Non-pigmented ciliary epithelial cell (primary cell): ENCODE measurements at places on chromosomes 4 and X.

GRCh38 chr4:65391382-65391781 is 278.9 kb downstream of the EPHA5 start:
- no peak for DNase-seq

- no peak for DNase-seq
These were observed 2054.9 kb downstream of the PCDH7 start for GRCh38 chr4:32775049-32775448.

GRCh38 chr4:55369968-55370367 is 23.9 kb downstream of the SRD5A3 start:
- DNase-seq, result no peak

GRCh38 chrX:154486396-154487207 is at the start of gene UBL4A:
Gene UBL4A, minus strand, starts transcription at chrX:154486615. Its CDS starts 31 bp downstream, at chrX:154486584.
- DNase-seq, result no peak

GRCh38 chr4:159229164-159229563 is 126.3 kb downstream of the RAPGEF2 start:
- peak; percentile 90 for DNase-seq

DNA sequence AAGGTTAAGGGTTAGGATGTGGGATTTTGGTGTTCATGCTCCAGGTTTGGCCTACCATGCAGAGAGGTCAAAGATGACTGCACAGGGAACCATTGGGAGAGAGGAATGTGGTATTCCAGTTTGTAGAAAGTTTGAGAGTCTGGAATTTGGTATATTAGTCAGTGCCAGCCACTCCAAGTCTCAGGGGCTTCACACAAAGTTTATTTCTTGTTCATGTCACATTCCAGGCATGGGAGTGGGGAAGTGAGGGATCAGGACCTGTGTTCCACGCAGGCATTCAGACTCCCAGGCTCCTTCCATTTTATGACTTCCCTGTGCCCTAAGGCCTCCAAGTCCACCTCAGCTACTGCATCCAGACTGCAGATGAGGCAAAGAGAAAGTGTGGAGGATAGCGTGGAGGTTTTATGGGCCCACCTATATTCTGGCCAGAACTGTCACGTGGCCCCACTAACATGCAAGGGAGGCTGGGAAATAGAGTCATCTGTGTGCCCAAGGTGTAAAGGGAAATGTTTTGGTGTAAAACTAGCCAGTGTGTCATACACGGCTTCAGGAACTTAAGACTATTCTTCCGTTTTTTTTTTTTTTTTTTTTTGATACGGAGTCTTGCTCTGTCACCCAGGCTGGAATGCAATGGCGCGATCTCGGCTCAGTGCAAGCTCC is 140.6 kb upstream of the SCML1 start:
- DNase-seq, result no peak

DNA sequence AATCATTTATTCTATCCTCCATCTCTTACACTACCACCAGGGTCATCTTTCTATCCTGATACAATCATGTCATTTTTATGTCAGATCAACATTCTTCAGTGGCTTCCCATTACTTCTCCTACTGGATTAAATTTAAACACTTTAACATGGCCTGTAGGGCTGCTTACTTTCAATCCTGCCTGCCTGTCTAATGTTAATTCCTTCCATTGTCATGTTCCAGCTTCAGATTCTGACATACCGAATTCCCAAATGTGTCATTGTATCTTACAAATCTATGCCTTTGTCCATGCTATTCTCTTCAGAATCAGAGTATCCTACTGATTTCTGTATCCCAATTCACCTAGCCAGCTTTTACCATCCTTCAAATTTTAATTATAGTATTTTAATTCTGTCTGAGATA is 49.9 kb upstream of the FHDC1 start:
- DNase-seq, result no peak

GRCh38 chr4:81427344-81427821 is 44.3 kb downstream of the RASGEF1B start:
- DNase-seq, result no peak

- DNase-seq, result no peak
These were observed 866 bp upstream of the EMD start for GRCh38 chrX:154378059-154378798.

GRCh38 chr4:169110633-169111032 is 100.6 kb upstream of the CBR4 start:
- DNase-seq, result no peak

- DNase-seq, result no peak
These were observed 98.8 kb upstream of the IQCM start for GRCh38 chr4:149914119-149915115.

GRCh38 chr4:10031668-10032590 is 10.6 kb upstream of the SLC2A9 start:
- peak; percentile 37 for DNase-seq

DNA sequence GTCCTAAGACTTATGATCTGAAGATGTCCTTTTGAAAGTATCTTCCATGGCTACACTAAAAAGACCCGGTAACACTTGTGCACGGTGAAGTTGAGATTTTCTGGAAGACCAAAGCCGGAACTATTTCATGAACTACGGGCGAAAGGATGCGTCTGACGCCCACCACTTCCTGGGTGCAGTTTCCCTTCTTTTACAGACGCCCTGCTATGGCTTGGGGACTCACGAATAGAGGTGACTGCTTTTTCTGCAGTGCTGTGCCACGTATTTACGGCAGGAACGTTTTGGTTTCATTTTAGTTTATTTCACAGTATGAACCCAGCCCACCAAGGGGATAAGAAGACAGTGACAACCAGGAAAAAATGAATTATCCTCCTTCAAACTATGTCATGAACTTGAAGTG is 180.4 kb downstream of the AFAP1 start:
- no peak for DNase-seq

DNA sequence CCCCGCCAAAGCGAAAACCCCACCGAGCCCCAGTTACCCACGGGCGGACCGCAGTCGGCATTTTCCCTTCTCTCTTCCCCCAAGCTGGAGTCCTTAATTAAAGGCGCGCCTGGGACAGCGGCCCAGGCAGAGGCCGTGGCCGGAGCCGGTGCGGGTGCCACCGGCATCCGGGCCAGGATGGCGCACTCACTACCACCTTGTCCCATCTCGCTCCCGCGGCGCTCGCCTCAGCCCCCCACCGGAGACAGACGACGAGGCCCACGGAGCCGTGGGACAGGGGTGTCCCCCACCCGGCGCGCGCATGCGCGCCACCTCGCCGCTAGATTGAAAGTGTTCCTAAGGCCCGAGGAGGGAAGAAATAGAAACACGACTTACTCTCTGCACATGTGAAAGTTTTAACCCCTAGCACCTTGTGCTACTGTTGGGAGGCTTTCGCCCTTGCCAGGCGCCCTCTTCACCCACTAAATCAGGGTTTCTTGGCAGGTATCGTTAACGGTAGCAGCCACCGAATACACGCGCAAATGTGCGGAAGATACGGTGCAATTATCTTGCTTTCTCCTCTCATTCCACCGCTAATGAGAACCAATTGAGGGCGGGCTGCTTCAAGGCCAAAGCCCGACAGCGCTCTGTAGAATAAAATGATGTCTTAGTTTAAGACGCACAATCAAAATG is 64.3 kb upstream of the CCDC160 start:
- no peak for DNase-seq

- no peak for DNase-seq
These were observed 3.1 kb downstream of the ZGRF1 start for GRCh38 chr4:112633477-112634235.

GRCh38 chr4:83536362-83537272 is 709 bp downstream of the GPAT3 start:
- no peak for DNase-seq

DNA sequence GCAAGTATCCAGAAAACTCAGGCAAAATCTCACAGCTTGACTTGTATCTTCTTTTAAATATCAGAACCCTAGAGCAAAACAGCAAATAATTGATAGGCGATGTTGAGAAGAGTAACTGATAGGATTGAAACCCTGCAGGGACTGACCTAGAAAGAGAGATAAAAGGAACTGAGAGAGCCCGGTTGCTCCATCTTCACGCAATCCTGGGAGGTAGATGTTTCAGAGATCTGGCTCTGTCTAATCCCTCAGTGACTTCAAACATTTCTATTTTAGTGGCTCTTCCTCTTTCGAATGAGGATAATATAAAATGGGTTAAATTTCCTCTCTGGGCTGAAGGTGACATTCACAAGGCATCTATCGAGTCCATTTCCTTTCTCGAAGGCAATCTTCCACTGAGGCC is 39.3 kb upstream of the RPL34 start:
- DNase-seq, result no peak

GRCh38 chr4:88158038-88158488 is 376 bp downstream of the ABCG2 start:
- DNase-seq, result no peak

GRCh38 chrX:47619486-47620302 is at the start of gene SYN1:
Gene SYN1, minus strand, starts transcription at chrX:47619857. Its CDS starts 129 bp downstream, at chrX:47619728.
- DNase-seq, result no peak

GRCh38 chr4:65798498-65799127 is 128.3 kb upstream of the EPHA5 start:
- DNase-seq, result no peak

DNA sequence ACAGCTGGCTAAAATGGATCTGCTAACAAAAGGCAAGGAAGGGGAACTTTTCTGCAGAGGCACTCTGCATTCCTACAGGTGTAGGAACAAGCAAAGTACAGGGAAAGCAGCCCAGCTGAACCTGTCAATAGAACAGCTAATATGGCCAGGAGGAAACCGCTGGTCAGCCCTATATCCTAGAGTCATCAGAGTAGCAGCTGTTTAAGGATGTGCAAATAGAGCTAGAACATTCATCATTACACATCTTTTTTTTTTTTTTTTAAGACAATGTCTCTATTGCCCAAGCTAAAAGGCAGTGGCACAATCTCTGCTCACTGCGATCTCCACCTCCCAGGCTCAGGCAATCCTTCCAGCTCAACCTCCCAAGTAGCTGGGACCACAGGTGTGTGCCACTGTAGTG is 163.0 kb downstream of the BTC start:
- no peak for DNase-seq

DNA sequence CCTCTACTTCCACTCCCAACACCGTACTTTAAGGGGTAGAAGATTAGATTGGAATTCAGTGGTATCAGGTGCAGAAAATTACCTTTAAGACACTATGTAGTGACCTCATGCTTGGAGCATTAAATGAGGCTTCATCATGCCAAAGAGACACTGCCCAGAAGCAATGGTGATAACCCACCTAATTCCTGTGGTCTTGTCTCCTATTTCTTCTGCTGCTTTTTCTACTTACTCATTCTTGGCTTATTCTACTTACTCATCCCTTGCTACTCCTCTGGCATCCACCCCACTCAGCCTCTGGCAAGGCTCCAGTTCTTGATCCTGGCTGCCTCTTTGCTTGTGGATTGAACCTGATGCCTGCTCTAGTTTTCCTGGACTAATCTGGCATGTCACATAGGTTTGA is 62.3 kb upstream of the ADAMTS3 start:
- DNase-seq, result peak; percentile 83

GRCh38 chr4:184628103-184628502 is 21.1 kb downstream of the CASP3 start:
- DNase-seq, result no peak

DNA sequence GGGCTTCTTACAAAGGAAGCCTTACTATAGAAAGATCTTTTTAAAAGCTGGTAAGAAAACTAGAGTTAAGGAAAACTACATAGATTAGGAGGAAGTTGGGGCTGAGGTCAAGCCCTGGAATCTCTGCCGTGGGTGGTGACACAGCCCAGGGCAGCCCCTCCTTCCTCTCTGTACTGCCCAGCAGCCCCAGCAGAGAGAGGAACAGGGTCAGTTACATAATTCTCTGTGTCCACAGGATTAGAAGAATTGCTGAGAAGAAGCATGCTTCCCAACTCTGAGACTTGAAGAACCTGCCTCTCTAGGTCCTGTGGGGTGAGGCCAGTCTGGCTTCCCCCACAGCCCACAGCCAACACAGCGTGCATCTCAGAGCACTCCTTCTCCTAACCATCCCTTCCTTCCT is 9.2 kb upstream of the ABLIM2 start:
- no peak for DNase-seq

GRCh38 chr4:159747983-159748382 is 645.1 kb downstream of the RAPGEF2 start:
- no peak for DNase-seq

DNA sequence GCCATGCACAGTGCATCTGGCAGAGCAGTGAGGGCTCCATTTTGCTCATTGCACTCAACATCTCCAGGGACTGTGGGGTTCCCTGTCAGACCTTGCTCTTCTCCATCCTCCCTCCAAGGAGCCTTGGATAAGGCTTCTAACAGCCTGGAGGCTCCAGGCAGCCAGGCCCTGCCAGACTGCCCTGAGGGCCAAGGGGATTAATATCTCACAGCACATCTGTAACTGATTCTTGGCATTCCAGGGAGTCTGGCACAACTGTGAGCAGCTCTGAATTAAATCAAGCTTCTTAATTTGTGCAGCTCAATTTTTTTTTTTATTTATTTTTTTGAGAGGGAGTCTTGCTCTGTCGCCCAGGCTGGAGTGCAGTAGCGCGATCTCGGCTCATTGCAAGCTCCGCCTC is 224.5 kb upstream of the PGRMC2 start:
- DNase-seq, result no peak

GRCh38 chr4:163090997-163091684 is 75.5 kb downstream of the NAF1 start:
- no peak for DNase-seq

DNA sequence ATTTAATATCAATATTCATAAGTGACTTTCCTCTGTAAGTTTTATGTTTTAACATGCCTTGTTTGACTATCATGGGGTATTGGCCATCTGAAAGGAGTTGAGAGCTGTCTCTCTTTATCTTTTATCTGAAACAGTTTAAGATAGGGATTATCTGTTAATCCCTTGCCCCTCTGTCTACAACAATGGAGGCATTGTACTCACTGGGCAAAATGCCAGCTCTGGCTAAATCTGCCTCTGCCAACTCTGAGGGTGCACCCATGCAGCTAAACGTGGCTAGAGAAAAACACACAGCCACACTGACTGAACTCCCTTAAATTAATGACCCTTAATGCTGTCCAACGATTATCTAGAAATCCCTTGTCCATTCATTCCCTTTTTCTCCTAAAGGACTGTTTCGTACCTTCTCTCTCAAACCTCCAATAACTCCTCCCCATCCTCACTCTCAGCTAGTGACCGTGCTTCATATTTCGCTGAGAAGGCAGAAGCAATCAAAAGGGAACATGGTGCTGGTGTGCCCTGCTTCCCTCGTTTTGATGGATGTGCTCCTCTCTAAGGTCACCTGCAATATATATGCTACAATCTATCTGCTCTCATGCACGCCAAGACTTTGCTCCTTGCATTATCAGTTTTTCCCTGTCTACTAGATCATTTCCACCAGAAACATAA is 10.3 kb downstream of the PHKA2 start:
- no peak for DNase-seq

DNA sequence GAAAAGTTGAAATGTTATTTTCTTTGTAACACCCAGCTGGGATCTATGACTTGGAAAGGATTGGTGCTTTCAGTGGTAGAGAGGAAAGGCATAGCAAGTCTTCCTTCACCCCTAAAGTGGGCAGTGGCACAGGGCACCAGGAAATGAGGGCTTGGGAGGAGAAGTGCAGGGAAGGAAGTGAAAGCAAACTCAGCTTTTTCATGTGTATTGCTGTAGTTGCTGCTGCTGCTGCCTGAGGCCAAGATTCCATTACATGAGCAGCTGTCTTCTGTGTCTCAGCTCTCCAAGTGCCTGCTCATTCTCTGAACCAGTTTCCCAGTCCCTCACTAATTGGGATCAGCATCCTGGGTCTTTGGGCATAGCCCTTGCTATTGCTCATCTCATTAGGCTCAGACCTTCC is 2.6 kb downstream of the HCCS start:
- no peak for DNase-seq

GRCh38 chrX:20715176-20715575 is 448.5 kb upstream of the RPS6KA3 start:
- DNase-seq, result no peak
